ENCODE measurements at places on chromosomes 3 and 15.

- no peak for DNase-seq
Observed at GRCh38 chr3:17882981-17883380, 140.6 kb upstream of the TBC1D5 start.

DNA sequence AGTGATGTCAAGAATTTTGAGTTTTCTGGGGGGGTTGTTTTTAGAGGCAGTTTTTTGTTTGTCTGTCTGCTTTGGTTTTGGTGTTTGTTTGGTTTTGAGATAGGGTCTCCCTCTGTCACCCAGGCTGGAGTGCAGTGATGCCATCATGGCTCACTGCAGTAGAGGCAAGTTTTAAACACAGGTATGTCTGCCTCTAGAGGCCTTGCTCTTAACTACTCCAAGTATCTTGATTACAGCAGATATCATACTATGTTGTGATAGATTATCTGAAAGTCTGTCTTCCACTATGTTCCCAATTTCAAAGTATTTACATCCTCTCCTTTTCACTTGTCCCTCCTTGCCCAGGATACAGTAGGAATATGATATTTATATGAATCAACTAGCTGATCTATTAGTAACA is 57.7 kb downstream of the ERC2 start:
- no peak for DNase-seq

DNA sequence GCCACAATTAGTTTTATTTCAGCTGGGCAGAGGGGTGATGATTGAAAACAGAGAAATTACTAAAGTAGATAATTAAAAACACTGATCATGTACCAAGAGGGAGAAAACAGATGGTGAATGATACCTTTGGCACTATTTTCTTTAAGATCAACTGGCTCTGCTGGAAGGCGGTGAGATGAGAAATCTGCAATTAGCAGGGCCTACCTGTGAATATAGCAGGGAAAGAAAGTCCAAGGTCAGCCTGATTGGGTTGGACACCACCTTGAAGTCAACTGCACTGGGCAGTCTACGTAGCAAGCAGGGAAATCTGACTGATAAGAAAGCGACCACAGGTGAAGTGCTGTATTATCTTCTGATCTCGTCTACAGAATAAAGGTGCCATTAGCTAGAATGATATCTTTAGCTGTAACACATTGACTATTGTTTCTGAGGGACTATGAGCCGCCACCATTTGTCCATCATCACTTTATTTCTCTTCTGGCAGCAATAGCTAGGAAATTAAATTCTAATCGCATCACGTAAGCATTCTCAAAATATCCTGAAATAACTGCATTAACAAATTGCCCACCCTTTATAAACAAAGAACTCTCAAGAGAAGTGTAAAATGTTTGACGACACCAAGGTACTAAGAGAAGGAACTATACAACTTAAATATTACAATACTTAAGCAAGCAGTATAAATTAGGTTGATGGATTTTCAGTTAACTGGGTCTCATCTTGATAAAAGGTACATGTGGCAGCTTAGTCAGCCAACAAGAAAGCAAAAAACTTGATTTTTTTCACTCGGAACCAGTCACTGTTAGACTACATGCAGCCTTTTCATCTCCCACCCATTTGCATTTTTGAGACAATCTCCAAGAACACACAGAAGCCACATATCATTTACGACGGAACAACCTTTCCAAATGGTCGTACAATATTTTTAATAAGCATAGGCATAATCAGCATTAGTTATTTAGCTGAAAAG is 1.3 kb downstream of the NEDD4 start:
- DNase-seq: no peak

DNA sequence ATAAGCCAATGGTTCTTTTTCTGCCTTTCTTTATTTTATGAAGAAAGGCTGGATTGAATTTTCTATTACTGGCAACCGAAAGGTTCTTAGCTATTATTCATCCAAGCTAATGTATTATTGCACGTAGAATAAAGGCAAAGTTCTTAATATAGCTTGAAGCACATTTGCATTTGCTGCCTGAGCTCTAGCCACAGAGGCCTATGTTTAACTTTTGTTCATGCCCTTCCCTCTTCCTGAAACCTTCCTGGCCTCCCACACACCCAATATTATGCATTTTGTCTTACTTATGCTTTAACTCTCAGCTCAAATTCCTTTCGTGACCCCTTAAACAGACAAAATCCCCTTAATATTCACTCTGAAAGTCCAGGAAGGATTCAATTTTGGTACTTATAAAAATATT is 71.0 kb upstream of the ZNF280D start:
- no peak for DNase-seq

- DNase-seq: no peak
Observed at GRCh38 chr3:79424811-79425210, 343.0 kb downstream of the ROBO1 start.

DNA sequence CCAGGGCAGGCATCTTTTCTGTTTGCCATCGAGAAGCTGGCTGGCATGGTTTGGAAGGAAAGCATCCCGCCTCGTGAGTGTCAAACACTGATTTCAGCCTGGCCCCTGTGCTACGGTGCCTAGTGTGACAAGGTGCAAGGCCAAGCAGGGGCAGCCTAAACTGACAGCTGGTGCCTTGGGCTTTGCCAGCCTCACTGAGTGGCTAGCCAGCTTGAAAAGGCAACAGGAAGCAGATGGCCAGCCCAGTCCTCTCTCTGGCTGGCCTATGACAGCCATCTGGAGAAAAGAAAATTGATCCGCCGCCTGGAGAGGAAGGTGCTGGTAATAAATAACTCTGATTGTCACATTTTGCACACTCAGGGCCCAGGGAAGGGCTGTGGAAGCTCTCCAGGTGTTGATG is 52.2 kb downstream of the C3orf85 start:
- DNase-seq: no peak

DNA sequence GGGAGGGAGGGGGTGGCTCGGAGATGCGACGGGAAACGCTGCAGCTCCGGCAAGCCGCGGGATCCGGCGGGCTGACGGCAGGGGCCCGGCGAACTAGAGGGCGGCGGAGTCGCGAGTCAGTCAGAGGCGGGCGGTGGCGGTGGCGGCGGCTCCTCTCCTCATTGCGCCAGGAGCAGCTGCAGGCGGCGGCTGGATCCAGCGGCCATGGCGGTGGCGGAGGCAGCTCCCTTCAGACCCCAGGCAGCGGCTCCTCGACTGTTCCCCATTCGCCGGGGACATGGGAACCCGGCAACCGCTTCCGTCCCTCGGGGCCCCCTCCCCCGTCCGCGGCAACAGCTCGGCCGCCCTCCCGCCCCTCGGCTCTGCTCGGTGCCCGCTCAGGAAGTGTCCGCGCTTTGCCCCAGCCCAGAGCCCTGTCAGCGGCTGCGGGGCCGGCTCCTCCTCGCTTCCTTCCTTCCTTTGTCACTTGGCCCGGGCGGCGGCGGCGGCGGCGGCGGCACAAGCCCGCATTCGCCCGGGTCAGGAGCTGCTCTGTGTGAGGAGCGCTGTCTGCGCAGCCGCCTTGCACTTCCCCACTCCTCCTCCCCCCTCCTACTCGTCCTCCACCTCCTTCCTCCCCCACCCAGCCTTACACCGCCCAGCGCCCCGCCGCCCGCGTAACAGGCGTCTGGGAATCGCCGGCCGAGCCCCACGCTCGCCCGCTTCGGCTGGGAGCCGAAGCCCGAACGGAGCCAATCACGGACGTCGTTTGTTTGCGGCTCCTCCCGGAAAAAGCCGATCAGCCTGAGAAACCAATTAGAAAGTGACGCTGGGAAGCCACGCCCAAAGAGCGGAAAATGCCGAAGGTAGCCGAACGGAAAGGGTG is at the start of gene GSK3B:
Gene GSK3B, minus strand, starts transcription at position 537 of the 865 bp plus-strand sequence. CDS start 1,013 bp downstream, outside the sequence.
- peak; percentile 80 for DNase-seq

GRCh38 chr3:170470063-170471016 is 51.7 kb downstream of the CLDN11 start:
- DNase-seq: no peak

DNA sequence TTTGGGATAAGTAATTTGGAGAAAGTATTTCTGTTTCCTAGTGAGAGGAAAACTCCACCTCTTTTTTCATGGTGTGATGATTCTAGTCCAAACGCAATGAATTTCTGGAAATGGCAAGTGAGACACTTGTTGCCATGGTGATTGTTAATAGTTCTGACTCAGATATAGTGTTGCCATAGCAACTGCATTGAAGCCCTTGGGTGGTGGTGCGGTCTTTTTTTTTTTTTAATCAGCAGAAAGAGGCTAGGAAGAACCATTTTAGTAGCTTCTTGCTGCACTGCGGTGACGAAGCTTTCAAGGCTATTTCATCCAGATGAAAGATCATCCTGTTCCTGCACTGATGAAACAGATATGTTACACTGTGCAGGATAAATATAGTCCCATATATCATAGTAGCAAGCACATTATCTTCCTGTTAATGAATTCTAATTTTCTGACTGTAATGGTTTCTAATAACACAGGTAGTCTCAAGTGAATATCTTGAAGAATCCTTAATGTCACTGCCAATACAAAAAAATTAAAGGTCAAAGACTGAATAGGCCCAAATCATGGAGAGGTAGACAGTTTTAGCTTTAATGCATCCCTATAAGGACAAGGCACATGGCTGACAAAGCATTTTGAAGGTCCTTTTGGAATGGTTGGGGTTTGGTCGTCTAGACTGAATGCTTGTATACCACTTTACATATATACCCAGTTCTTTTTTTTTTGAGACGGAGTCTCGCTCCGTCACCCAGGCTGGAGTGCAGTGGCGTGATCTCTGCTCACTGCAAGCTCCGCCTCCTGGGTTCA is 125.1 kb upstream of the ZBTB20 start:
- DNase-seq: no peak

- DNase-seq: no peak
Observed at GRCh38 chr15:94844538-94845389, 613.4 kb downstream of the MCTP2 start.

DNA sequence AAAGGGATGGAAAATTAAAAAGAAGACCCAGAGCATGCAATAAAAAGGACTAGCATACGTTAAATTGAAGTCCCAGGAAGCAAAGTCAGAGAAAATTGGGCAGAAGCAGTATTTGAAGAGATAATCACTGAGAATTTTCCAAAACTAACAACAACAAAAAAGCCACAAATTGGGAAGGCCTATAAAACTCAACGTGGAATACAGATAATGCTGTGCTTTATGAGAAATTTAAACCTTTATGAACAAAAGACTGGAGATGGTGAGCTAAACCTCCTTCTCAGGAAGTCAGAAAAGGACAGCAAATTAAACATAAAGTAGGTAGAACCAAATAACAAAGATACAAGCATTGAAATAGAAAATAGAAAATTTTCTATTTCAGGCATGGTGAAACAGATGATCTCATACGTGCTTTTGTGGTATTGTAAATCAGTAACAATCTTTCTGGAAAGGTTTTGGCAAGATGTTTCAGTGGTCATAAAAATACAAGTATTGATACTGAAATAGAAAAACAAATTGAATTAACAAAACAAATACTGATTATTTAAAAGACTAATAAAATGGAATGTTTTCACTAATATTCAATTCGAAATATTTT is 55.6 kb downstream of the LYSMD4 start:
- DNase-seq: no peak

- no peak for DNase-seq
Observed at GRCh38 chr3:138455801-138456716, 21.6 kb downstream of the ESYT3 start.

- DNase-seq: no peak
Observed at GRCh38 chr15:45871121-45871855, 236.5 kb downstream of the SQOR start.

DNA sequence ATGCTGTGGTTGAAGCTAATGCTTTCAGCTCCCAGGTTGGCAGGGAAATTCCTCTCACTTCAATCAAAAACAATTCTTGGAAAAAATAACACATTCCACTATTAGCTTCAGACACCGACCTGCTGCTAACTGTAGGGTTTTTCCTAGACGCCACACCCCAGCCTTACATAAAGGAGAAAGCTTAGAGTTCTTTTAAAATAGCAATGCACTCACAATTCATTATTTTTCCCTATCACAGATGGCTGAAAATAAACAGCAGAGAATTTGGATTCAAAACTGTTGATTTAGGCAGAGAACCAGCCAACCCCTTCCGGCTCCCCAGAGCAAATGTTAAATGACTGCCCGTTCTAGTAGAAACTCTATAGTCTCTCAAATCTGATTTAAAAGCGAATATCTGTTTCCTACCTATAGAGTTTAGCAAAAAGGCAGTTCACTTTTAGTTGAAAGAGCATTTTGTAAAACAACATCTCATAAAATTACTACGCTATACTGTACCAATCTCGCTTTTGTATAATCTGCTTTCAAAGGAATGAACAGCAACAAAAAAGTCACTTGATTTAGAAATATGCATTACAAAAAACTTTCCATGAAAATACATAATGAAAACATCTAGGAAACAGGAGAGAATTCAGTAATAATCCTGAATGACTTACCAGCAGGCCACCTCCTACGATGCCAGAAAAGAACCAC is 586 bp downstream of the TM4SF1 start:
- DNase-seq: no peak

- DNase-seq: no peak
Observed at GRCh38 chr15:52291204-52291603, 4.4 kb downstream of the MYO5C start.

- no peak for DNase-seq
Observed at GRCh38 chr15:25884370-25884769, 21.2 kb upstream of the ATP10A start.

DNA sequence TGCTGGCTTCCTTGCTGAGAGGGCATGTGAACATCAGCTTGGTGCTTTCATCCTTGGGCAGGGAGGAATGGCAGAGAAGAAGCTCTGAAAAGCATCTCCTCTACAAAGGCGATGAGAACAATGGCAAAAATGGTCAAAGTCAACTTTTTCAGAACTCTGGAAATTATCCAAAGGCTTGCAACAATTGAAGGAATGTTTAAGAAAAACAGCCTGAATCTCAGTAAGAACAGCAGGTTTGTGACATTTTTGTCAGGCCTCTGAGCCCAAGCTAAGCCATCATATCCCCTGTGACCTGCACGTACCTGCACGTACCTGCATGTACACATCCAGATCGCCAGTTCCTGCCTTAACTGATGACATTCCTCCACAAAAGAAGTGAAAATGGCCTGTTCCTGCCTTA is 51.8 kb downstream of the ONECUT1 start:
- no peak for DNase-seq

DNA sequence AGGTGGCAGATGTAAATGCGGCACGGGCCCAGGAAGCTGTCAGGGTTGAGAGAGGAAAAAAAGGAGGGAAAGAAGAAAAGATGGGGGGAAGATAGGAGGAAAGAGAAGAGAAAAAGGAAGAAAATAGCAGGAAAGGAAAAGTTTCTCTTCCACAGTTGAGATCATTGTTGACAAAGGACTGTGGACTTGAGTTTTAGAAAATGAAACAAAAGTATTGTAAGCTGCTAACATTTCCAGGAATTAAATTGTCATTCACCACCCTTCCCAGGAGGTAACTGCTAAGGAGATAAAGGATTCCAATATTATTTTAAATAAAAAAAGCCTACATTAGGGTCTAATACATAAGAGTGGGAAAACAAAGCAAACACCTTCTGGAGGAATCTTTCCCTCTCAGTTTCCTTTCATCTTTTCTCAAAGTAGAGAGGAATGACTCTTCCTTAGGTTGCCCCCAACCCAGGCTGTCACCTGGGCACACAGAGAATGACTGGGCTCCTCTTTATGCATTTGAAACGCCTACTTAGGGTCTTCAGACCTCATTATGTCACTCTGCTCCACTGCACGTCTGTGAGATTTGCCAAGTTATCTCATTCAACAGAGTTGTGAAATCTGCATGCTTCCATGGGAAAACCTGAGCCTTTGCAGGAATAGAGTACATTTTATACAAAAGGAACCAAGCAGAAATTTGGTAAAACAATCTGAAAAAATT is 194.0 kb downstream of the TNIK start:
- no peak for DNase-seq

All from C1 segment of cervical spinal cord (tissue), 14 donors.